CD4-positive, alpha-beta memory T cell (primary cell): ENCODE measurements at places on chromosomes 16 and 17.
A peak's percentile ranks its signal among the peaks of the same experiment; 100 is the strongest.

GRCh38 chr17:31582151-31582907 is 190.9 kb downstream of the RAB11FIP4 start:
- no peak for DNase-seq

- DNase-seq = peak; percentile 24
Observed at GRCh38 chr17:18932360-18933055, 19.5 kb upstream of the SLC5A10 start.

DNA sequence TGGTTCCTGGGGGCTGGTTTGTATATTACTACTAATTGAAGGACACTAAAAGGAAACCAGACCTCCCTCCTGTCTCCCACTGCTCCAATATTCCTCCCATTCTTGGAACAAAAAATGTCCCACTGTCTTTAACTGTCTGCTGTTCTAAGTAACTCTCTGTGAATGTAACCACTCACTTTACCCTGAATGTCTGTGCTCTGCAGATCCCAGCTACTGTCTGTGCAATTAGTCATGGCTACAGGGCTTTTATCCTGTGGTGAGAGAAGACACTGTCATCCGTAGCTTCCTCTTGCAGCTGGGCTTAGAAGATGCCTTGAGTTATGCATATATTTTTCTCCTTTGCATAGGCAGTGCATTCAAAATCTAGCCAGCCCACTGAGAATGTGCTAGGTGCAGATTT is 853.8 kb downstream of the CDH8 start:
- DNase-seq = no peak

- no peak for DNase-seq
Observed at GRCh38 chr16:56424791-56425438, 430 bp downstream of the AMFR start.

GRCh38 chr16:88130681-88131080 is 179.4 kb downstream of the BANP start:
- DNase-seq = no peak

DNA sequence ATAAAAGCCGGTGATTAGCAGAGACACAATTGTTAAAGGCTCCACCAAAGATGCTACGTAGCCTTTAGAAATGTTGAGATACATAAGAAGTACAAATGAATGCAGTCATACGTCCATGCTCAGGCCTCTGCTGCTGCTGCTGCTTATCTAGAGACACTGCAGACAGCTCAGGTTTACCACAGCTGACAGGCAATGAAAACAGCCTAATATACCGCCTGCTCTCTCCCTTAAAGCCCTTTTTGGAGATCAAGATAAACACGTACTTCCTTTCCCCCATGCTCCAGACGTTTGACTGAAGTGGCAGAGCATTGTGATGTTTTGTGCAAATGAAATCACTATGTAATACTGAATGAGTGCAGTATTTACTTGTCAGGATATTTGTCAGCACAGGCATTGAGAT is 185.3 kb downstream of the AATF start:
- no peak for DNase-seq

DNA sequence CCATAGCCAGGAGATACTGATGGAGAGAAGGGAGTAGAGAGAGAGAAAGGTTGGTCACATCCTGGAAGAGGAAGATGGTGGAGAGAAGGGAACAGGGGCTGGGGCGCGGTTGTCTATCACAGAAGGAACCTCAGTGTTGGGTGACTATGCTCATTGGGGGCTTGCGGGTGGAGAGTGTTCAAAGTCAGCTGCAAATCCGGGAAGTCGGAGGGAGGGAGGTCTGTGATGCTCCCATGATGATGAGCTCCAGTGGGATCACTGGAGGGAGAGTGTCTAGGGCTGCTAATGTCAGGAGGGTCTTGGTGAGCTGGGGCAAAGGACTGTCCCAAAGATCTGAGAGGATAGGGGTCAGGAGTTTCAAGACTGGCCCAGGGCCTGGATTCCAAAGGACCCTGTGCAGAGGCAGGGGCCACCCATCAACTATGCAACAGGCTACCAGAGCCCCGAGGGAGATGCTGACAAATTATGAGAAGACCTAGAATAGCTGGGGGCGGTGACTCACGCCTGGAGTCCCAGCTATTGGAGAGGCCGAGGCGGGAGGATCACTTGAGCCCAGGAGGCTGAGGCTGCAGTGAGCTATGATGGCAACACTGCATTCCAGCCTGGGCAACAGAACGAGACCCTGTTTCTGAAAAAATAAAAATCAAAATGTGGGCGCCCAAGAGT is 2.6 kb downstream of the SPDYE4 start:
- DNase-seq = no peak

DNA sequence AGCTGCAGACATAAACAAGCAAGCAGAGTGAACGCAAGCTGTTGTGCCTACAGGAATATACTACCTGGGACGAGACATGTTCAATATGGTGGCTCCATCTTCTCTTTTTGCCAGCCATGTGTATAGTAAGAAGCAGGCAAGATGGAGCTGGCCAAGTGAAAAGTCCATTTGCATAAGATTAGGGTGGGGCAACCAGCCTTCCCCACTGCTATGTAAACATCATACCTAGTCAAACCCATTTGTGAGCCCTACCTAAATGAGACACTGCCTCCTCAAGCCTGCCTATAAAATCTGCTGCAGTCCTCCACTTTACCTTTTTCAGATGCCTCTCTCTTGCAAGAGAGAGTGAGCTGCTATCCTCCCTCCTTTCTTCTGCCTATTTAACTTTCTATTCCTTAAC is 370.1 kb upstream of the PMFBP1 start:
- no peak for DNase-seq

DNA sequence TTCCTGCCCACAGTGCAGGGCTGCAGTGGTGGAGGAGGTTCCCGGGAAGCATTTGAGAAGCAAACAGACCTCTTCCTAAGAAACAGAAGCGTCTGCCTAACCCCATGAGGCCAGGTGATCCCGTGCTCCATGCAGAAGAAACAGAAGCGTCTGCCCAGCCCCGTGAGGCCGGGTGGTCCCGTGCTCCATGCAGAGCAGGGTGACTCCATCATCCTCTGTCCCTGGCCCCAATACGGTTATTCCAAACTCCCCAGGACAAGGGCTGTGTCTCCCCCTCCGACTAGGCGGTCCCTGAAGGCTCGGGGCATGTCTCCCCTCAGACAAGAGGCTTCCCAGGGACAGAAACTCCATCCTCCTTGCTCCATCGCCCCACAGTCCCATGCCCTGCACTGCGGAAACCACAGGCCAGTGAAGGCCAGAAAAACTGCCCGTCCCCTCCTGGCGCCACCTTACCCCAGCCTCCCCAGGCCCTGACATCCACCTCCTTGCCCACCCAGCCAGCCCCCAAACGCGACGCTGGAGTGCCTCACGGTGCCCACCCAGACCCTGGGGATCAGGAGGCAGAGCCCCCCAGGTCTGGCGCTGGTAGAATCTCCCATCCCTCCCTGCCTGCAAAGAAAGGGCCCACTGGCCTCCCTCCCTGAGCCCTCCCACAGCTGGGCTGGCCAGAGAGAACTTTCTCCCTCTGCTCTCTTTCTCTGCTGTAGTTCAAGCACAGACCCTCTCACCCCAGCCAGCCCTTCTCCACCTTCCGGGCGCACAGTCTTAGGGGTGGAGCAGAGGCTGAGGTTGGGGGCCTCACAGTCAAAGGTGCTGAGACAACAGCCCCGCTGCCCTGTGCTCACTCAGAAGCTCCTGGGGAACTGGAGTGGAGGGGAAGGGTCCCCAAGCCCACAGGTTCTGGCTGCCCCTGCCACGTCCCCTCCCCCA is 30.6 kb upstream of the KRT17 start:
- DNase-seq = no peak

- no peak for DNase-seq
Observed at GRCh38 chr16:17374668-17375255, 96.0 kb downstream of the XYLT1 start.

GRCh38 chr17:6380915-6381438 is 53.9 kb downstream of the AIPL1 start:
- DNase-seq = no peak

- DNase-seq = no peak
Observed at GRCh38 chr16:54341892-54342776, 55.5 kb upstream of the IRX3 start.

DNA sequence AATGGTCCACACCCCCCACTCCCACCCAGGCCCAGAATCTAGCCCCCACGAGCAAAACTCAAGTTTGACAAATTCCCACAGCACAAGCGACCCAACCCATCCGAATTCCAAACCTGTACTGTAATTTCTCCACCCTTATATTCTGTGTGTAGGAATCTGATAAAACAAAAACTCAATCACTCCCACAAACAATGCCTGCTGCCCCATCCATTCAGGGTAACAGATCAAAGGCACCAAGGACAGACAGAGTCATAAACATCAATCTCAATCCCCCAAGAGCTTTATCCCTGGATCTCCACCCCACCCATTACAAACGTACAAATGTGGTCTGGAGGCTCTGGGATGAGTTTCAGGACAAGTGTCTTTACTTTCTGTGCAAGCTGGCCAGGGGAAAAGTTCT is 157.8 kb downstream of the AXIN2 start:
- no peak for DNase-seq

GRCh38 chr16:82072313-82072712 is 37.3 kb downstream of the HSD17B2 start:
- no peak for DNase-seq

GRCh38 chr17:42407289-42407836 is 15.7 kb downstream of the CAVIN1 start:
- peak; percentile 65 for DNase-seq

- DNase-seq = no peak
Observed at GRCh38 chr17:79549141-79549915, 61.5 kb downstream of the RBFOX3 start.

- DNase-seq = no peak
Observed at GRCh38 chr16:48829336-48830310, 219.6 kb upstream of the N4BP1 start.

- no peak for DNase-seq
Observed at GRCh38 chr17:10713318-10713717, 15.9 kb downstream of the ADPRM start.

GRCh38 chr17:11610999-11611566 is 12.8 kb downstream of the DNAH9 start:
- DNase-seq = no peak

DNA sequence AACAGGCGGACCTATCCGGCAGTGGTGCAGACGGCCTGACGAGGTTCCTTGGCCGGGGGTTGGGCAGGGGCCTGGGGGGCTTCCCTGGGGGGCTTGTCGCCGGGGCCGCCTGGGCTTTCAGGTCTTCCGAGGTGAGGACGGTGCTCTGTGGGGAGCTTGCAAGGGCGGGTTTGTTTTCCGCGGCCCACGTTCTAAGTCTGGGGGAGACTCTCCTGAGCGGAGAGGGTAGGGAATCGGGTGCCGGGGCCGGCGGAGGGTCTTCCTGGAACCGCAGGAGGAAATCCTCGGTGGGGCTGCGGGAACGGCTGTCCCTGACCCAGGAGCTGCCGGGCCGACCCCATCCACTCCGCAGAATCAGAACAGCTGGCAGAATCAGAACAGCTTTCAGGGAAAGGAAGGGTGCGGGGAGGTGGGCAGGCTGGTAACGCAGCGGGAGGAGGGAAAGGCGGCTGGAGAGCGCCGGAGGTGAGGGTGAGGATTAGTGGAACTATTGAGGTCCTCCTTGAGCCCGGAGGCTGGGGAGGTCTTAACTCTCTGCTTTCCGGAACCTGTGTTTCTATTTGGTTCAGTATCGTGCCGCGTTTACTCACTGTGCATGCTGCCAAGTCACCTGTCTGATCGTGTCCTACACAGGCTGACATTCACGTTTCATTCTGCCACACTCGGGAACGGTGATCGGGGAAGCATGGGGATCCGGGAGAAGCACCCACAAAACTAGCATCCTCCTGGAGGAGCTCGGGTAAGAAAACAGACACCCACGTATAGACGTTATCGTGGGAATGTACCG is 28.9 kb downstream of the CPSF4L start:
- DNase-seq = no peak

- DNase-seq = no peak
Observed at GRCh38 chr16:86059253-86060171, 160.6 kb downstream of the IRF8 start.

DNA sequence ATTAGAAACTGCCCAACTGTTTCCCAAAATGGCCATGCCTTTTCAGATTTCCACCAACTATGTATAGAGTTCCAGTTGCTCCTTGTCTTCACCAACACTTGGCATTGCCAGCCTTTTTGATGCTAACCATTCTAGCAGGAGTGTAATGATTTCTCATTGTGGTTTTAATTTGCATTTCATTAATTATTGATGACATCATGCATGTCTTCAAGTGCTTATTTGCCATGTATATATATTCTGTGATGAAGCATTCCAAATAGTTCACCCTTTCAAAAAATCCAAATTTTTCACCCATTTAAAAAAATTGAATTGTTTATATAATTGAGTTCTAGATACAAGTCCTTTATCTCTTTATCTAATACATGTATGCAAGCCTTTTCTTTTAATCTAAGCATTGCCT is 245.9 kb upstream of the TNRC6C start:
- no peak for DNase-seq

GRCh38 chr17:37101306-37101705 is 152.6 kb downstream of the AATF start:
- no peak for DNase-seq

DNA sequence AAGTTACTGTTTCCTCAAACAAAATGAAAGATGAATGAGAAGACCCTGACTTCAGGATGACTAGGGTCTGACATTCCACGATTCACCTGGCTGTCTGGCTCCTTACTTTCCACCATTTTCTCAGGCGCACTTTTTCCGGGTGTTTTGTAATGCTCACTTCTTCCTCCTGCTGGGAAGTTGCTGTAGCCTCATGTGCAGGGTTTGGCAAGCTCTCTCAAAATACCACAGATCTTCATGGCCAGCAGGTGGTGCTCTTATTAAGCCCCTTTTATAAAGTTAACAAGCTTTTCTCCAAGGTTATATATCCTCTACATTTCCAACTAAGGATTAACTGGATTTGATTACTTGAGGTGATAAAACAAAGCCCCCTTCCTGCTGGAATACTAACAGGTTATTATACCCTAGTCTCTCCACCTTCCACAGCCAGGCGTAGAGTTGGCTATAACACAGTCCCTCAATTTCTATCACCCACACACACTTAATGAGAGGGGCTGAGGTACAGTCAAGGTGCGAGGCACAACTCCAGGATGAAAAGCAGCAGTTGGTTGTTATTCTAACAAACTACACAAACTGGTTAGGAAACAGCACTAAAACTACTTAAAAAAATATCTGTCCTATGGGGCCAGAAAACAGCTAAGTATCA is 45.4 kb downstream of the STH start:
- DNase-seq = peak; percentile 50
